ENCODE measurements at places on chromosomes 6 and 20.

DNA sequence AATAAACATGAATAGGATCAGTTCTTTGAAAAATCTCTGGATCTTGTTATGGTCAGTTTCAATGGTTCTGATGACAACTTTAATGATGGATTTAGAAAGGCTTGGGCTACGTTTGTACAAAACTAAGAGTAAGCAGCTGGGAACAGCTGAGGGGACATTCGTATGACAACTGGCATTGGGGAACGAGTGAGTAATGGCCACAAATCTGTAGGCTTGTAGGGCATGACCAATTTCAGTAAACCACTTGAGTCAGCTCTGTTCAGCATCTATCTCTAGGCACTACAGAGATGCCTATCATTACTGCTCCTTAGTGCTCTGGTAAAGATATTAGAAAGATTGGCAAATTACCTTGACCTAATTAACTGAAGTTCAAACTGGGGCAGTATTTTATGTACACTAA lies 1375.6 kb downstream of the EPHA7 start:
- DNase-seq: no peak

DNA sequence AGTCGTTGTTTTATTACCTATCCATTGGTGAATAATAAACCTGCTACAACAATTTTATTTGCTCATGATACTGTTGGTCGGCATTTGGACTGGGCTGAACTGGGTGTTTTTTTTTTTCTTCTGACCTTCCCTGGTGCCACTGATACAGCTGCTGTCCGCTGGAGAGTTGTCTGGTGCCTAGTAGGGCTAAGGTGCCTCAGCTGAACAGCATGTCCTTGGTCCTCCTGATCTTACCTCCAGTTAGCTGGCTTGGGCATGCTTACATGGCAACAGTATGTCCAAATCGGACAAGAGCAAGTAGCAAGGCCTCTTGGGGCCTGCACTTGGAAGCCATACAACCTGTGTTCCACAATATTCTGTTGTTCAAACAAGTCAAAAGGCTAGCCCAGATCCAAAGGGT lies 563.4 kb downstream of the BMP2 start:
- no peak for DNase-seq

DNA sequence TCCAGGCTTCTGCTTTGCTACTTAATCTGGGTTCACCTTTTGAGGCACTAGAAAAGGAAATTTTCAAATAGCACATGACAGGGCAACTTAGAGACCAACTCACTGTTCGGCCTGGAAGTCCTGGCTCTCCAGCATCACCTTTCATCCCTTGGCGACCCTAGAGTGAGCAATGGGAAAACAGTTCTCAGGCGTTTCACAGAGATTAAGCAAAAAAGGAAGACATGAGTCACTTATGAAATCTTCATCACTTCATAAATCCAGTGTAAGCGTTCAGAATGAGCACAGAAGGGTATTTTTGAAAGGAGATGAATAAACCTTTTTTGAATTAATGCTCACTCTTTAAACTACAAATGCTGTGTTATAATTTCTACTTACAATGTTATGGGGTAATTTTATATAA lies 104.0 kb downstream of the COL12A1 start:
- no peak for DNase-seq

DNA sequence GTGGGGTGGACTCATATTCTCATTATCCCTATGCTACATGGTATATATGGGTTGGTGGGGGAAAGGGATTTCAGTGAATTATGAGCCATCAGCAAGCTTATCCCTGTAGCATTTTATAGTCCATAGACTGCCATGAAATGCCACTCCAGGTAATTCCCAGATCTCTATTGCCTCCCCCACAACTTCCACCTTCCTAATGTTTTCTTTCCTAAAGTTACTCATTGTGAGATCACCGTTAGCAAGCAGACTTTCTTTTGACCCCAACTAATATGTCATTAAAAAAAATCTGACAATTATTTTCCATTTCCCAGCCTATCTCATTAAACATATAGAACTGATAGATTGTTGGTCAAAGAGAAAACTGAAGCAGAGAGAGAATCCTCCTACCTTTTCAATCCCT lies 40.7 kb upstream of the TBX18 start:
- no peak for DNase-seq

- DNase-seq: no peak
These were observed 1.8 kb downstream of the SCP2D1 start for GRCh38 chr20:18815194-18815942.

- DNase-seq: peak; percentile 94
These were observed 5.5 kb upstream of the ARMC12 start for GRCh38 chr6:35731414-35731735.

GRCh38 chr6:9128970-9129369 lies 693.6 kb upstream of the SLC35B3 start:
- DNase-seq: no peak

DNA sequence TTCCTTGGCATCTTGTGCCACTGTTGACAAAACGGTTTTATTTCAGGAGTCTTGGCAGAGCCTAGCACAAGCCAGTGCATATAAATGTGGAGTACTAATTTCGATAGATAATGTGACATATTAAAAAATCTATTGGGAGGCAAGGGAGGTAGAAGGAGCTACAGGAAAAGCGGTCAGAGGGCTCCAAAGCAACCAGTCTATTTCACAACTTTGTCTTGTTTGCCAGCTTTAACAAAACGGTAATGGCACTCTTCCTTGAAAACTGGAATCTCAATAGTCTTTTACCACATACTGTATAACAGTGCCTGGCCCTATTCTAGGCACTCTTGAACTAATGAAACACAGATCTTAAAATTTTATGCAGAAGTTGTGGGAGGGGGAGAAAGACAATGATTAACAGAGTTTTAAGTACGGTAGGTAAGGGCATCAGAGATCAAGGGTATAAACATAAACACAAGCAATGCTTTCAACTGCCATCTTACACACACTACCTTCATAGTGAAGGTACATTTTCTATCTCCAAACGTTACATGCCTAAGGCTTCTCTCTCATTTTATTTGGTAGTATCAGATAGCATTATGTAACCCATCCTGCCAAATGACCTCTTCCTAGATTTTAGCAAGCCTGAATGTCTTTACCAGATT lies 33.5 kb upstream of the SYNCRIP start:
- DNase-seq: peak; percentile 10

DNA sequence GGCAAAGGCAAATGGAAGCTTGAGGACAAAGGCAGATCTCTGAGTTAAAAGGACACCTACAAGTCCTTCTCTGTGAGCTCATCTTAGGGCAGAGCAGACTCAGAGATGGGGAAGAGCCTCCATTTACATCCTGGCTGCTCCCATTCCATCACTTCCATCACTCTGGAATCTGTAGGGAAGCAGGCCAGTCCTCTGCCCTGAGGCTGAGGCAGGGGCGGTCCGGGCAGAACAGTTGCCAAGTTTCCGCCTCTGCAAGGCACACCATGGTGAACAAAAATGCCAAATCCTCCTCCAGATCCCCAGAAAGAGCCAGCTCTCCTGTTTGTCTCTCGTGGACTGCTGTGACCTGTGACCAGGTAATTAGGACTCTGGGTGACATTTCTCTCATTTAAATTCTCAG lies 209.6 kb upstream of the SSTR4 start:
- no peak for DNase-seq

DNA sequence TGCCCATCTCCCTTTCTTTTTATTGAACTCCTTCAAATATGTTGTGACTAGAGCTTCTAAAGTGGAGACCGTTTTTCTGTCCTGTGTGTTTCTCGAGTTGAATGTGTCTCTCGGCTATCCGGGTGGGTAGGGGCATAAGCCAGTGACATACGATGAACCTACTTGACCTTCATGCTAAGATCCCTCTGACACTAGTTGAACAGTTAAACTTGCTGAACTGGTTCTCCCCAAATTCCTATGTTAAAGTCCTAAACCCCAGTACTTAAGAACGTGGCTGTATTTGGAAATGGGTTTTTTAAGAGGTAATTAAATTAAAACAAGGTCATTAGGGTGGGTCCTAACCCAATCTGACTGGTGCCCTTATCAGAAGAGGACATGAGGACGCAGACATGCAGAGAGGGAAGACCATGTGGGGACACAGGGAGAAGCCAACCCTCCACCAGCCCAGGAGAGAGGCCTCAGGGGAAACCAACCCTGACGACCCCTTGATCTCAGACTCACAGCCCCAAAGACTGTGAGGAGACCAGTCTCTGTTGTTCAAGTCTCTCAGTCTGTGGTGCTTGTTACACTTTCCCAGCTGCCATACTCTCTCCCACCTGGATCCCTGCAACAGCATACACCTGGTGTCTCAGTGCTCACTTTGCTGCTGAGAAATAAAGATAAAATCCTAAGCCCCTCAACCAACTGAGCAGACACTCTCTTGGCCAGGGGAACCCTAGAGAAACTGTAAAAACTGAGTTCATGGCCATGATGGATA lies 208.4 kb downstream of the MYLK4 start:
- DNase-seq: peak; percentile 55

- no peak for DNase-seq
These were observed 278.2 kb downstream of the CLIC5 start for GRCh38 chr6:45737331-45738056.

GRCh38 chr6:43054206-43054943 lies 724 bp upstream of the CUL7 start:
- no peak for DNase-seq

GRCh38 chr6:167505199-167505598 lies 180.3 kb downstream of the TTLL2 start:
- DNase-seq: no peak

DNA sequence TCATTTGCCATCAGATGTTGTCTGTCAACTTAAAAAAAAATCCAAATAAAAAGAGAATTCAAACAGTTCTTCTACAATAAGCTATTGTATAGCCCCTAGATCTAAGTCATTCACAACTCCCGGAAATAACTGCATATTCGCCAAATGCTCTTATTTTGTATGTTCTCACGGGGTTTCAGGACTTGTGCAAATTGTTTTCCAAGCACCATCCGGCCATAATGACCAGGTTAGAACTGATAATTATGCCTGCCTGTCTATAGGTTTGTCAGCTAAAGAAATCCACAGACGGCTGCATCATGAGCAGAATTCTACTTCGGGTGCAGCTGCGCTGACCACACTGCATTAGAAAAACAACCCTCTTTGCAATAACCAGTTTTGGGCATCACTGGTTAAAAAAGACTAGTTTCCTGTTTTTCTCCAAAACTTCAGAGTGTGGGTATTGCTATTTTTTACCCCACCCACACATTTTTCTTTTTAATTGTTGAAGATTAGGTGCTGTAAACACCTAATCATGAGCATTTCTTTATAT lies 87.7 kb downstream of the HIVEP2 start:
- no peak for DNase-seq

DNA sequence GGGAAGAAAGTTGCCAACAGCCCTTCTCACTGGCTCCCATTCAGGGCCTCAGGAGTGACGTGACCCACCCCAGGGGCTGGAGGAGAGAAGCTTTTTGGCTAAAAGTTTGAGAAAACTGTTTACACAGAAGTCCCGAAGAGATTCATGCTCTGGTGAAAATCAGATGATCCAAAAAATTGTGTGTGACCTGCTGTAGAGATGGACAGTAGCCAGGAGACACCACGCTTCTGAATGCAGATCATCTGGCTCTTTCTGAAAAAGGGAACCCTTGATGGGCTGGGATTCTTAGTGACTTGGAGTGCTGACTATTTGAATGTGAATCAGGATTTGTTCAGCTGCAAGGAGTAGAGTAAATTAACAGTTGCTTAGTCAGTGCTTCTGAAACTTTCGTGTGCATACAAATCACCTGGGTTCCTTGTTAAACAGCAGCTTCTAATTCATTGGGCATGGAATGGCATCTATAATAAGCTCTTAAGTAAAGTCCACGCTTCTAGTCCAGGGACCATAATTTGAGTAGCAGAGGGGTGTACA lies 265.1 kb downstream of the PREX1 start:
- DNase-seq: no peak

GRCh38 chr6:109014606-109015005 lies 80.0 kb downstream of the SESN1 start:
- peak; percentile 43 for DNase-seq

DNA sequence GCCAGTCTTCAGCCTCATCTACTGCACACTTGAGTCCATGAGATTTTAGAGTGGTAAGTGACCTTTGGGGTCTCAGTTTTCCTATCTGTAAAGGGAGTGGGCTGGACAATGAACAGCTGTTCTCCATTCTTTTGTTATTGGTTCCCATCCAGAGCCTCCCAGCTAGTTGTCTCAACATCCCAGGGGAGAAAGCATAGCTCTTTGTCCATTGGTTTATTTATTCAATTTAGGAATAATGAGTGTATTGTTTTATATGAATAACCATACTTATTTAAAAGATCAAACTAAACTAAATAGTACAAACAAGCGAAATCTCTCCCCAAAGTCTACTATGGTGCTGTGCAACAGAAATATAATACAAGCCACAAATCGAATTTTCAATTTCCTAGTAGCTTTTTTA lies 13.7 kb downstream of the PIGT start:
- DNase-seq: no peak

DNA sequence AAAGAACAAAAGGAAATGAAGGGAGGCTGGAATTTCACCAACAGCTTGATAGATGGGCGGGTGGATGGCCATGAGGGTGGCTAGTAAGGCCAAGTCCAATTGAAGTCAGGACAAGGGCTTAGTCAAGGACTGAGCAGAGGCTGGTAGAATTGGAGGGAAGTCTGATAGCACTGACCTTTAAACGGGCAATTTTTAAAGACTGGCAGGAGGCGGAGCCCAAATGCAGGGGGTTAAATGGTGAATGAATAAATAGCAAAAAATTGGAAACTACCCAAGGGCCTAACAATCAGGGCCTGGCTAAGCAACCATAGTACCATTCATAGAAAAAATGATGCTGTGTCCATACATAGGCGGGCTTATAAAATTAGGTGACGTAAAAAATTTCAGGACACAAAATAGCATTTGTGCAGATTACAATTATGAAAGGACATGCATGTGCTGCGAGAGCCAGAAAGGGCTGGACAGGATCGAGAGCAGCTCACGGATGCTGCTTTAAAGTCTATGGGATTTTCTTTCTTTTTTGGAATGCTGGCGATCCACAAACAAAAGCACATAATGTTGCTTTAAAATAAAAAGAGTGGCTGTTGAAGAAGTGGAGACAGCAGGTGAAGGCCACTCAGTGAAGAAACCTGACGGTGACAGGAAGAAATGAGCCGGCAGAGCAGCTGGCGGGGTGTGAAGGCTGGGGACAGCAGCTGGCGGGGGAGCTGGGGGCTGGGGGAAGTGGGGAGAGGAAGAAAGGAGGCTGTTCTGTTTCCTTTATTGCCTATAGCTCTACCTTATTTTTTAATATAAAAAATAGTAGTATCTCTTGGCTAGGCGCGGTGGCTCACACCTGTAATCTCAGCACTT lies 42.8 kb upstream of the TAF8 start:
- DNase-seq: no peak

GRCh38 chr6:516213-516612 lies 124.7 kb downstream of the IRF4 start:
- DNase-seq: no peak

- no peak for DNase-seq
These were observed 75.1 kb upstream of the ATXN1 start for GRCh38 chr6:16836144-16836981.

GRCh38 chr20:44211177-44212039 lies 837 bp upstream of the OSER1 start:
- peak; percentile 33 for DNase-seq

- no peak for DNase-seq
These were observed 48.9 kb upstream of the BHLHE23 start for GRCh38 chr20:63055575-63056235.

DNA sequence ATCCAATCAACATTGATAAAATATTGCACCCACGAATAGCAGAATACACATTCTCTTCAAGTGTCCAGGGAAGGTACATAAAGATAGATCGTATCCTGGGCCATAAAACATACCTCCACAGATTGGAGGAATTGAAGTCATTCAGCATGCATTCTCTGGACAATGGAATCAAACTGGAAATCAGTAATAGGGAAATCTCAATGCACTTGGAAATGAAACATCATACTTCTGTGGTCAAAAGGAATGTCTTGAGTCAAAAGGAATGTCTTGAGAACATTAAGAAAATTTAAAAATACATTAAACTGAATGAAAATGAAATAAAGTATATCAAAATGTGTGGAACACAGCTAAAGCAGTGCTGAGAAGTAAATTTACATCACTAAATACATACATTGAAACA lies 138.8 kb downstream of the TFAP2A start:
- no peak for DNase-seq

Data from hematopoietic multipotent progenitor cell treated with erythropoietin and hydrocortisone succinate and interleukin-3 and kit ligand, for 8 days (in vitro differentiated cells).